ENCODE measurements at places on chromosomes 12 and 14.

DNA sequence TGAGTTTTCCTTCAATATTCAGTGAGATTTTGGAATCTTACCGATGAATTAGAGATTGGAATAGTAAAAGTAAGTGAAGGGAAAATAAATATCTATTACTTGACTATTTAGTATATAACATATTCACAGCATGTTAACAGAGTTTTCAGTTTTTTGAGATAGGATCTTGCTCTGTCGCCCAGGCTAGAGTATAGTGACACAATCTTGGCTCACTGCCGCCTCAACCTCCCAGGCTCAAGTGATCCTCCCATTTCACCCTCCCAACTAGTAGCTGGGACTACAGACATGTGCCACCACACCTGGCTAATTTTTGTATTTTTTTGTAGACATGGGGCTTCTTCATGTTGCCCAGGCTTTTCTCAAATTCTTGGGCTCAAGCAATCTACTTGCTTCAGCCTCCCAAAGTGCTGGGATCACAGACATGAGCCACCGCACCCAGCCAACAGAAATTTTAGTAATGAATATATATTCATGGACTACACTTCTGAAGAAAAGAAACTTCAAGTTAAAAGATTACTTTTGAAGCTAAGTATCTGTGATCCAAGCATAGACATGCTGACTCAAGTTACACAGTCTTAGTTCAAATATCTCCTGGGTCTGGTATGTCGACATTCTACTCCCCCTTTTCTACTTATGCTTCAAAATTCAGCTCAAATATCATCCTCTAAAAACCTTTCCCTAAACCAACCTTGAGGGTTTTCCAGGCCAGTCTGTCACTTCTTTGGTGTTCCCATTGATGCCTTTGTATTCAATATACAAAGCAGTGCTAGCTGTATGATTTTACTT is 13.8 kb downstream of the UBE2N start:
- no peak for DNase-seq

- no peak for DNase-seq
Measured at GRCh38 chr12:48151103-48151771, 6.1 kb downstream of the ASB8 start.

- DNase-seq: no peak
Measured at GRCh38 chr12:120956579-120957300, 21.6 kb upstream of the HNF1A start.

- no peak for DNase-seq
Measured at GRCh38 chr14:55436931-55437330, 3.5 kb downstream of the TBPL2 start.

GRCh38 chr12:39357041-39357440 is 85.9 kb downstream of the KIF21A start:
- no peak for DNase-seq

DNA sequence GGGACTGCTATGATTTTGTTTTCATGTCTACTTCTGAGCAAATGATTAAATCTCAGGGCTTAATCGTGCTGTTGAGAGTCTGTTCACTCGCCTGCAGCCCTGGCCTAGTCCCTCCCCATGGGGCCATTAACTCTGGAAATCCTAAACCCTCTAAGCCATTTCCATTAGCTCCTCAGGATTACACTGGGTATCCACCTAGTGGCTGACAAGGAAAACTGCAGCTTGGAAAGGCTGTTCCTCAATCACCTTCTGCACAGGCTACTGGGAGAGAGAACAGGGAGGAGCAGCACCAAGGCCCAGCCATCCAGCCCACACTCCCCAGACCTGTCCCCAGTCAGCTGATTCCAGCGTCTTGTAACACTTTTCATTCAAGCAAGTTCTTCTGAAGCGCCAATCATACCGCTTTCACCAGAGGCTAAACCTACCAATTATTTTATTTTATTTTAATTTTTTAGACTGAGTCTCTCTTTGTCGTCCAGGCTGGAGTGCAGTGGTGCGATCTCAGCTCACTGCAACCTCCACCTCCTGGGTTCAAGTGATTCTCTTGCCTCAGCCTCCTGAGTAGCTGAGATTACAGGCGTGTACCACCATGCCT is 48.7 kb downstream of the NEUROD4 start:
- DNase-seq: peak; percentile 25

- no peak for DNase-seq
Measured at GRCh38 chr14:23660290-23661226, 24.4 kb downstream of the DHRS2 start.

- DNase-seq: no peak
Measured at GRCh38 chr14:65134651-65135579, 32.6 kb upstream of the MAX start.

GRCh38 chr12:14314801-14315200 is 50.7 kb upstream of the ATF7IP start:
- no peak for DNase-seq

DNA sequence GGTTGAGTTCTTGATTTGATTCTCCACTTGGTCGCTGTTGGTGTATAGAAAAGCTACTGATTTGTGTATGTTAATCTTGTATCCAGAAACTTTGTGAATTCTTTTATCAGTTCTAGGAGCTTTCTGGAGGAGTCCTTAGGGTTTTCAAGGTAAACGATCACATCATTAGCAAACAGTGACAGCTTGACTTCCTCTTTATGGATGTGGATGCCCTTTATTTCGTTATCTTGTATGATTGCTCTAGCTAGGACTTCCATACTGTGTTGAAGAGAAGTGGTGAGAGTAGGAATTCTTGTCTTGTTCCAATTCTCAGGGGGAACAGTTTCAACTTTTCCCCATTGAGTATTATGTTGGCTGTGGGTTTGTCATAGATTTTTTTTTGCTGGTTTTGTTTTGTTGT is 12.4 kb downstream of the MTRFR start:
- DNase-seq: no peak

- no peak for DNase-seq
Measured at GRCh38 chr12:129440278-129440677, 463.5 kb downstream of the TMEM132D start.

DNA sequence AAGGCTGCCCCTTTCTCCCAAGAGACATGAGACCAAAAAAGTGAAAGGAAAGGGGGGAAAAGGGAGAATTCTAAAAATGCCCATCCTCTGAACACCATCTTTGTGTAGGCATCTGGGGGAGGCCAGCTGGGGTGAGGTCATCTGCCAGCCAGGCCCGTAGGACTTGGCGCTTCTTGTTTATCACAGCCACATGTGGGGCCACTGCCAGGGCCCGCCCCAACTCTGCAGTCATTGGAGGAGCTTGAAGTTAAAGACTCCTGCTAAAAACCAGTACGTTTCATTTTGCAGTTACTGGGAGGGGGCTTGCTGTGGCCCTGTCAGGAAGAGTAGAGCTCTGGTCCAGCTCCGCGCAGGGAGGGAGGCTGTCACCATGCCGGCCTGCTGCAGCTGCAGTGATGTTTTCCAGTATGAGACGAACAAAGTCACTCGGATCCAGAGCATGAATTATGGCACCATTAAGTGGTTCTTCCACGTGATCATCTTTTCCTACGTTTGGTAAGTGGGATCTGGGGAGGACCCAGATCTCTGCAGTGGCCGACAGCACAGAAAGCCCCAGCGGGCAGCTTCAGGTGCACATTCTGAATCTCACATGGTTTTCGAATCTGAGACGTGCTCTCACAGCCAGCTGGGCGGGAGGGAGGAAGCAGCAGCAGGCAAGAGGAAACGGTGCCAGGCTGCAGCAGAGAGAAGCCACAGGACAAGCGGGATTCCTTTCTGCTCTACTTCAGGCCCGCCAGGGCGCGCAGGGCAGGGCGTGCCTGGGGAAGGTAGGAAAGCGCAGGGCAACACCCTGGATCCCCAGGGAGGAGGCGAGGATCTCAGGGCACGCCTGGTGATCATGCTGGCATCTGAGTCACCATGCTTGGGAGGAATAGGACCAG is at the start of gene P2RX7:
P2RX7 (plus strand) TSS at position 276 of the 881 bp plus-strand sequence; CDS start at position 371, 95 bp downstream.
- DNase-seq: peak; percentile 74

DNA sequence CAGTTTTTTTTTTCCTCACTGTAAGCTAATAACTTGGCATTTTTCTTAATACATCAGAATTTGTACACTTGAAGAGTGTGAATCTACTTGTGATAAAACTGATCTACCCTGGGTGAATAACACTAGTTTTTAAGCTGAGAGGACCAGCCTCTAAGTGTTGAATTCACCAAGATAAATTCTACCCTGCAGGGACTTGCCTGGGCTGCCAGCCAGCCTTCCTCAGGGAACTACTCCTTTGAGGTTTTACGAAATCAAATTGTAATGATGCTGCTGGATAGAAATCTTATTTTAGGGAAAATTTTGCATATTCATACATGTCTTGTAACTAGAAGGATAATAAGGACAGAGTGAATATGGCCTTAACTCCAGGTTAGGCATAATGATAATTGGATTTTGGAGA is 1.9 kb downstream of the MED21 start:
- no peak for DNase-seq

Measured in activated naive CD4-positive, alpha-beta T cell treated with anti-CD3 and anti-CD28 coated beads, Interleukin-2, amount 10 ng/mL, durations not matched to agents 7 days and 5 days (primary cell).